ENCODE measurements at places on chromosomes 7 and 10.

GRCh38 chr10:62778125-62778524 is 26.4 kb upstream of the ADO start:
- no peak for DNase-seq

DNA sequence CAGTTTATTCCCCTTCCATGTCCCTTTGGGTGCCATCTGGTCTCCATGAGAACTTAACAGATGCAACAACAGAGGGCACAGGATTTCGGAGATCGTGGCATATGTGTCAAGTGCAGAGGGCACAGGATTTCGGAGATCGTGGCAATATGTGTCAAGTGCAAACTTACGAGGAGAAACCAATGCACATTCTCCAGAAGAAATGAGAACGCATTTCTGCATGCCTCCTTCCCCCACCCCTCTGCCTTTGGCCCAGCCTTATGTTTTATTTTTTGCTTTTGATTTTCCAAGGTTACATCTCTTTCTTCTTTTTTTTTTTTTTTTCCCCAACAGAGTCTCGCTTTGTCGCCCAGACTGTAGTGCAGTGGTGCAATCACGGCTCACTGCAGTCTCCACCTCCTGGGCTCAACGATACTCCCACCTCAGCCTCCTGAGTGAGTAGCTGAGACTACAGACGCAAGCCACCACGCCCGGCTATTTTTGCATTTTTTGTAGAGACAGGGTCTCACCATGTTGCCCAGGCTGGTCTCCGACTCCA is 586 bp upstream of the ANKRD26 start:
- DNase-seq = peak; percentile 1

DNA sequence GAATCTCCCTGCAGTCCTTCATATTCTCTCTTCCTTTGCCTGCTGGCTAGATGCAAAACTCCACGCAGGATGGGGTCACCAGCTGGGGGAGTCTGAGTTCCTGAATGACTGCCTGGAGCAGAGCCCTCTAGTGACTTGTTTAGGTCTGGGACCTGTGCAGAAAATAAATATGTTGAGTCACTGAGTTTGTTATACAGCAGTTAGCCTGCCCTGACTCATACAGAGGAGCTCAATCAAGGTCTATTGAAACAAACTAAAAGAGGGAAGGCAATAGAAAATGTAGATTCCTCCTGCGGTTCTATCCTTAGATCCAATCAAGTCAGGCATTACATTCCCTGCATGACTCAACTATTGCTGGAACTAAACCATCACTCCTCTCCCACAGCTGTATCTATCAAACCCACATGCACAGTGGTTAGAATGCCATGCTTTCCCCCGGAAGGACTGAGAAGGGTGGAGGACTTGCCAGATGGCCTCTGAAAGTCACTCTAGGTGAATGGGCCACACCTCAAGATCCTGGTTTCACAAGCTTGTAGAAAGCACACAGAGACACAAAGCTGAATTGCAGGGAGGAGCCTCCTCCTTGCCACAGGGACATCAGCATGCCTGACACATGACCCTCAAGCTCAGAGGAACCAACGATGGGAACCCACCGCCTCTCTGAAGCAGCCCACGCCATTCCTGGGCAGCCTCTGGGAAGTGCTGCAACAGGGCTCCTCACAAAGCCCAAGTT is 73.9 kb downstream of the SH3PXD2A start:
- peak; percentile 87 for DNase-seq

DNA sequence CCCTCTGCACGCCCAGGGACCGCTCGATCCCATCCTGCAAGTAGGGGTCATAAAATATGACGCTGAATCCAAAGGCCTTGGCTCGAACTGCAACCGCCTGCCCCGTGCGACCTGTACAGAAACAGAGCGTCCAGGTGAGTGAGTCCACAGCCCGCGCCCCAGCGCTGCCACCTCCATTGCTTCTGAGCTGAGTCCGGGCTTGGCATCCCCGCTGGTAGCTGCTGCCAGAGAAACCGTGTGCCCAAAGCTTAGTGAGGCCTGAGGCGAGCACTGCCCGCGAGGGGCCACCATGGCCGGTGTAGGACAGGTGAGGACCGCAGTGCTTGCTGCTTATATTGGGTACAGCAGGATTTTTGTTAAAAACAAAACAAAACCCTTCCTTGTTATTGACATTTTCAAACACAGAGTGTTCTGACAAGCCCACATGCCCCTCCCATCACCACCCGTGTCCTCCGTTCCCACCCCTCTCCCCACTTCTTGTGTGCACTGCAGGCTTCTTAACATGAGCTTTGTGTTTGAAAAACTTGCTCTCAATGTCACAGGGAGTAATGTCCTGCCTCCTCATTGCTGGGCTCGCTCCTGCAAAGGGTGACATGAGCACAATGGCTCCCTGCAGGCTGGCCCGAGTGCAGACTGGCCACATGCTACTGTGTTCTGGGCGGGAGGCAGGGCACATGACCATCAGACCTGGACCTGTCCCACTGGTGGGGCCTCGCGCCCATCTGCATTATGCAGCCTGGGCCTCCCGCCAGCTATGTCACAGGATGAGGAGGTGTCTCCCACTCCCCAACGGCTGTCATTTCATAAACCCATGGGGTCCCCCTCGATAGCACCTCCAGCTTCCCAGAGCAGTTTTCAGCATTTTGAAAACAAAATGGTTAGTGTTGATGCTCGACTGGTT is 52.9 kb downstream of the ZRANB1 start:
- DNase-seq = no peak

DNA sequence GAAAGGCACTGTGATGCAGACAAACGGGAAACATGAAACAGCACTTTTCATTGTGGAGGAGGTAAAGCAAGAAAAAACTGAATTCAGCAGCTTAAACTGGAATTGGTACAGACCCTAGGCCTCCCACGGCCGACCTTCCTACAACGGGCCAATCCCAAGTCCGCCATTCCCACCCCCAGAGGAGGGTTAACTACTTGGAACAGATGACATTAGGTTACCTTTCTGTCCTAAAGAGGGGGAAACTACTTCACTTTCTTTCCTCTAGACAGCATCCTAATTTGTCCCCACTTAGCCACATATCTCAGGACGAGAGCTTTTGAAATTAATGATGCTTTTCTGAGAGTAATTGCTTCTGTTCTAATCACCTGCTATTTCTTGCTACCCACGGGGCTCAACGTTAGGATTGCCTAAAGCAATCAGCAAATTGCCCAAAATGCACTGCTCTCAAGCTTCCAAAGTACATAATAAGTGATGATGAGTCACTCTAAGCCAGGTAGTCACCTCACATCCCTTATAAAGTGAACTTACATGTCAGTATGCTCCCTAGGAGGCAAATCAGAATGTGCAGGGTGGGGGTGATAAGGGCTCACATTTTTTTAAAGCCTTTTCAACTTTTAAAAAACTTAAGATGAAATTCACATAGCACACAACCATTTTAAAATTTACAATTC is 36.7 kb downstream of the LSM5 start:
- no peak for DNase-seq

- peak; percentile 8 for DNase-seq
These were observed 566.4 kb downstream of the GFRA1 start for GRCh38 chr10:115706488-115707076.

GRCh38 chr10:30591249-30591670 is 38.3 kb downstream of the LYZL2 start:
- peak; percentile 30 for DNase-seq

DNA sequence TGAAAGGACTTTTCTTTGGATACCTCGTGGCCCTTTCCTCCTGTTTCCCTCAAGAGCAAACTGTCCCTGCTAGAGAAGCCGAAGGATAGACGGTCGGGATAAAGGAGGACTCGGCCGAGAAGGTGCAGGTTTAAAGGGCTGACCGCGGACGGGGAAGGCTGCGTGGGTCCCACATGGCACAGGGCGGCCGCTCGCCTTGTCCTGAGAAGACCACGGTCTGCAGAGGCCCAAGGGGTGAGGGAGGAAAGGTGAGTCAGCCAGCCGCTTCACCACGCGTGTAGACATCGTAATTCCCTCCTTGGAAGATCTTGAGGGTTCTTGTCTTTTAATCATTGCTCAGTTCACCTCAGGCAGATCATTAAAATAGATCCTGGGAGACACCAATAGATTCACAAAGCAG is 253.8 kb downstream of the DPP6 start:
- no peak for DNase-seq

DNA sequence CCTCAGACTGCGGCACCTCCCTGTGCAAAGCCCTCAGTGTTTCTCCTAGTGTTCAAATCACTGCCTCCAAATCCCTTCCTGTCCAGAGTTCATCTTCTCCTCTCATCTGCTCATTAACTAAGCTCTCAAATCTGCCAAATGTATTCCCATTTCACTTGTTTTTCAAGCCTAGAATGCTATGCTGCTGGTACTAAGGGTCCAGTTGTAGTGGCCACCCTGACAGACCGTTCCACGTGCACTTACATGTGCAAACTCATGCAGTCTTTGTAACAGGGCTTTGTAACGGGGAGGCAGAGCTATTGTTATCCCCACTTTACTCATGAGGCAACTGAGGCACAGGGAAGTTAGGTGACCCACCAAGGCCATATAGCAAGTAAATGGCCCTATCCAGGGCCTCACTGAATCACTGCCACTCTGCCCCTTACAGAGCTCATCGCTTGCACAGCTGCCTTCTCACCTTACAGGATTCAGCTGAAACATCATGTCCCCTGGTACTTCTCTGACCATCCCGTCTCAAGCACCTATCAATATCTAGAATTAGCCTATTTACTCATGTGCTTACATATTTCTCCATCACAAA is 153.0 kb upstream of the PDE1C start:
- DNase-seq = no peak

- no peak for DNase-seq
These were observed 37.6 kb downstream of the VWA2 start for GRCh38 chr10:114276671-114277070.

GRCh38 chr10:128990986-128991385 is 476.1 kb upstream of the MGMT start:
- no peak for DNase-seq

DNA sequence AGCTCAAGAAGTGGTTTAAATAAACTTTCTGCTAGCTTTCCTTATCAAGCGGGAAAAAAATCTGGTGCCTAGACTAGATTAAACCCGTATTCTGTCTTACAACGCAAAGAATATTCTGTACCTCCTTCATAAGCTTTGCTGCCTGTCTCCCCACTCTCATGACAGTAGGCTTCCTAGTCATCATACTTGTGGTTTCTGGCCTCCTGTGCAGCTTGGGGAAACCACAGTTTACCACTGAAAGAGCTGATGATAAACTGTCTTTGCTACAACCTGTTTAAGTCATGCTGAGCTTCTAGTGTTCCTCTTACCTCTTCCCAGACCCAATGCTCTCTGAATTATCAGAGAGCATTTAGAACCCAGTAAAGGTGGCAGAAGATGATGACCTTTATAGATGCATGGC is 55.0 kb downstream of the PODXL start:
- DNase-seq = no peak

DNA sequence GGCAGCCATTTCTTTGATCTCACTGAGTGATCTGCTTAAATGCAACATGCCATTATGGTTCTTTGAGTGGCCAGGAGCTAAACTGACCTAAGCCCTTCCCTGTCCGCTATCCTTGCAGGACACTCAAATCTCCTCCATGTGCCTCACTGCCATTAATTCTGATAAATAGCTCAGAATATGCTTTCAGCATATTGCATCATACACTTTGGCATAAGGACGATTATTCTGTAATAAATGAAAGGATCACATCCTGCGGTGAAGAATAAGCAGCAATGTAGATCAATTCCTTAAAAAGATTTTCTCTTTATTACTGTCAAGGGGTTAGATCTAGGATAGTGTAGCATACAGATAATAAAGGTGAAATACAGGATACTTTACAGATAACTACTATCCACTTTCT is 231.8 kb upstream of the CTBP2 start:
- DNase-seq = peak; percentile 37

DNA sequence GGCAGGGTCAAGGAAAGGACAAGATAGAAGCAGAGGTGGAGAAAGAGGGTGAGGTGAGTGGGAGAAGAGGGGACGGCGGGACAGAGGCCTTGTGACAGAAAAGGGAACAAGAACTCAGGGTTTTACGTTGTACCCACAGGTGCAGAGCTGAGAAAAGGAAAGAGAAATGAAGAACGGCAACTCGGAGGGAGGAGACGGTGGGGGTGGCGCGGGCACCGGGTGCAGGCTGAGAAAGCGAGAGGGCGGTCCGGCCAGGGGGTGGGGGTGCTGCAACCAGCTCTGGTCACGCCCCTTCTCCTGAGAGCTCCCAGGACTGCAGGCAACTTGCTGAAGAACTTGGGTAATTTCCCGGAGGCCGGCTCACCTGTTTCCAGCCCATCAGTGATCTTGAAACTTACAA is 65.3 kb downstream of the CARD11 start:
- DNase-seq = no peak

- DNase-seq = no peak
These were observed 23.0 kb downstream of the SMKR1 start for GRCh38 chr7:129525225-129525862.

- no peak for DNase-seq
These were observed 5.8 kb downstream of the IGFBP1 start for GRCh38 chr7:45893996-45894664.

- DNase-seq = no peak
These were observed 1146.7 kb downstream of the TYW1 start for GRCh38 chr7:68143345-68143744.

GRCh38 chr10:4651404-4652037 is 174.5 kb upstream of the AKR1E2 start:
- no peak for DNase-seq

DNA sequence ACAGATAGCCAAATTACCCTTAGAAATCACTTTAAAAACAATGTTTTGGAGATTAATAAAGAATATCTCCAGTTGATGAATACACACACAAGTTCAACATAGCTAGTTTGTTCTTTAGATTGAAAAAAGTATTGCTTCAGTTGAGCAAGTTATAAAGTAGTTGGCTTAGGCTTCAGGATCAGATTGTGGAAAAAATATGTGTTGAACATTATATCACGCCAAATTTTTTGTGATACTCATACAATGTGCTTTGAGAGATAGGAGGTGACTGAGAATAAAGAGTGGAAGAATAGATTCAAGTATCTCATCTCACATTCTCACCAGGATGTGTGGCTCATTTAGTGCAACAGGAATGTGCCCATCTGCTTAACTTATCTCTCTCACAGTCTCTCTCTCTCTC is 553.3 kb downstream of the HTR7 start:
- no peak for DNase-seq

DNA sequence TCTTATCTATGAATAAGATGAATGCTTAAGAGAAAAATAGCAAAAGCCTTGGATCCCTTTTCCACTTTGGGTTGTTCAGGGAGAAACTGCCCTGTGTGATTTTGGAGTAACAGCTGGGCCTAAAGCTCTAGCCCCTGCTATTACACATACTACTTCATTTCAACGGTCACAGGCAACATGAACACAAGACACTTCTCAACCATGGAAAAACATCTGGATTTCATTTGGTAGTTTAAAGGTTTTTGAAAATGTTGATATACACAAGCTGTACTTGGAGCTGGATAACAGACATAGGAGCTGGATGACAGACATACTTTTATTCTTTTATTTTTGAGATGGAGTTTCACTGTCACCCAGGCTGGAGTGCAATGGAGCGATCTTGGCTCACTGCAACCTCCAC is 2.7 kb upstream of the CHUK start:
- no peak for DNase-seq

DNA sequence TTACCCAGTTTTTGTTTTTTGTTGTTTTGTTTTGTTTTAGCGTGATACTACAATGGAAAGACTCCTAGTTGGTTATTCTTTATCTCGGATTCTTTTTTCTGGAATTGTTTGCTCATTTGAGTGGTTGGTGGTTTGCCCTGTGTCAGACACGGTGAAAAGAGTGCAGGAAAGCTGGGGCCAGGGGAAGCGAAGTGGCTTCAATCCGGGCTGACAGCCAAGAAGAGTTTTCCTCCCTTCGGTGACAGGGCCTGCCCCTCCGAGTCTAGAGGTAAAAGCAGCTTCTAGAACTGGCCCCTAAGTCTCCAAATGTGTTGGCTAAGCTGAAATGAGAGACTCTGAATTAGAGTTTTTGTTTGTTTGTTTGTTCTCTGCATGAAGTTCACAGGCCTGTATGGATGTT is 5.7 kb upstream of the AP5Z1 start:
- DNase-seq = no peak
